ENCODE measurements at places on chromosomes 2 and 18.

GRCh38 chr2:26246818-26247217 lies 2.1 kb downstream of the HADHB start:
- peak; percentile 33 for DNase-seq

- no peak for DNase-seq
Measured at GRCh38 chr18:23512641-23513040, 9.3 kb downstream of the RMC1 start.

DNA sequence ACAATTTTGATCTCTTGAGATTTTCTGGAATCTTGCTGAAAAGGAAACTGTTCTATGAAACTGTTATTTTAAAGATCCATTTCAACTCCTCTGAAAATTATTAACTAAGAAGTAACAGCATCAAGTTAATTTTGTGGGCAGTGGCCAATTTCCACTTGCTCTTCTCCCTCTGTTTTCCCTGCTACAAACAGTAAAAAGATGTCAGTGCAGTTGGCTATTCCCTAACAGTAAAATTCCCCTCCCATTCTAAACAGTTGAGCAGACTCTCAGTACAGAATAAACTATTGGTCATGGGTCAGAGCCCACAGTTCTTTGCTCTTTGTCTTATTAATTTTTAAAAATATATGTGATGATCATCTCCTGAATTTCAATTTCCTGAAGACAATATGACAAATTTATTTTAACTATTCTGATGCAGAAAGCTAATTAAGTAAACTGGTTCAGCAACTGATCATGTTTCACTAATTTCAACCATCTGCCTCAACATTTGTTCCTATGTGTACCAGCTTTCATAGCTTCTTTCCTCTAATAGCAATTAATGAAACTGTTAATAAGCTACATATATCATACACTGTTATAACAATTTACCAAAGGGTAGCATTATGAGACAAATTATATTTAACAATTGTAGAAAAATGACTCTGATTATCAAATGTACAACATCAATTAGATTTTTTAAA lies 41.1 kb upstream of the GALNT5 start:
- DNase-seq, result no peak

DNA sequence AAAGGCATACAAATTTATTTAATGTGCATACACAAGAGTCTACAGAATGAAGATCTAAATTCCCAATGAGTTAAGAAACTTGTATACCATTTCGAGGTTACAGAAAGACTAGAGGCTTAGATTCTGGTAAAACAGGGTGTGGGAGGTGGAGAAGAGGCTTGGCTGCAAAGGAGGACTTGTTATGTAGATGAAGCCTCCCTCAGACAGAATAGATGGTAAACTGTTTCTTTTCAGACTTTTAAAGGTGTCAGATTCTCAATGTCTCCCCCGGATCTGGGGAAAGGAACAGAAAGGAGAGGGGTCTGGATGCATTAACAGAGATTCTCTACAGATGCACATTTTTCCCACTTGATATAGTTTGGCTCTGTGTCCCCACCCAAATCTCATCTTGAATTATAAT lies 126.0 kb downstream of the ST6GAL2 start:
- no peak for DNase-seq

DNA sequence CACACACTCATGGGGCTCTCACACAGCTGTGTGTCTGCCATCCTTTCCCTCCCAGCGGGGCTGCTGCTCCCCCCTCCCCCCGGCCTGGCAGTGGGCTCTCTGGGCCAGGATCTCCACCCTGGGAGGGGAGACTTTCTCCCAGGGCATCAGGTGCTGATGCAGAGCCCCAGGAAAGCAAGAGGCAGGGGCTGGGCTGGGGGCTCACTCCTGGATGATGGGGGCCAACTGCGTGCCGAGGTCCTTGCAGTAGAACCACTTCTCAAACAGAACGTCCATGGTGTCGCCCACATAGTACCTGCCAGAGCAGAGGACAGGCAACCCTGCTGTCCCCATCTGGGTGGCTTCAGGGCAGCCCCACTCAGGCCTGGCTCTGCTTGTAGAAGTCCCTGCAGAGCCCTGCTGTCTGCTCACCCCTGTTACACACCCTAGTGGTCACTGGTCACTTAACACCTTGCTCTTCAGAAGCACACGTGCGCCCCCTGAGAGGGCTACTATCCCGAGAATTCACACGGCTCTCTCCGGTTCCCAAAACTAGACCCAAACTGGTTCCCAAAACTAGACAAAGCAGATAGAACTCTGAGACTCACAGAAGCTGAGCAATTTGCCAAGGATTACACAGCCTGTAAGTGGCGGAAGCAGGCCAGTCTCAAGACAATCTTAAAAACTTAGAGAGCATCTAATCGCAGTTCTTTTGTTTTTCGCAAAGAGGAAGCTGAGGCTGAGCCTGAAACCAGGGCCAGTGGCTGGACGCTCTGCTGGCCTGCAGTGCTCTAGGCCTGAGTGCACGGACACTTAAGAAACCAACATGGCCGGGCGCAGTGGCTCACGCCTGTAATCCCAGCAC lies 6.6 kb upstream of the OXER1 start:
- peak; percentile 85 for DNase-seq

GRCh38 chr2:217016796-217017419 lies 157.0 kb upstream of the TNP1 start:
- no peak for DNase-seq

- DNase-seq, result no peak
Measured at GRCh38 chr2:177876950-177877349, 195.6 kb downstream of the PDE11A start.

DNA sequence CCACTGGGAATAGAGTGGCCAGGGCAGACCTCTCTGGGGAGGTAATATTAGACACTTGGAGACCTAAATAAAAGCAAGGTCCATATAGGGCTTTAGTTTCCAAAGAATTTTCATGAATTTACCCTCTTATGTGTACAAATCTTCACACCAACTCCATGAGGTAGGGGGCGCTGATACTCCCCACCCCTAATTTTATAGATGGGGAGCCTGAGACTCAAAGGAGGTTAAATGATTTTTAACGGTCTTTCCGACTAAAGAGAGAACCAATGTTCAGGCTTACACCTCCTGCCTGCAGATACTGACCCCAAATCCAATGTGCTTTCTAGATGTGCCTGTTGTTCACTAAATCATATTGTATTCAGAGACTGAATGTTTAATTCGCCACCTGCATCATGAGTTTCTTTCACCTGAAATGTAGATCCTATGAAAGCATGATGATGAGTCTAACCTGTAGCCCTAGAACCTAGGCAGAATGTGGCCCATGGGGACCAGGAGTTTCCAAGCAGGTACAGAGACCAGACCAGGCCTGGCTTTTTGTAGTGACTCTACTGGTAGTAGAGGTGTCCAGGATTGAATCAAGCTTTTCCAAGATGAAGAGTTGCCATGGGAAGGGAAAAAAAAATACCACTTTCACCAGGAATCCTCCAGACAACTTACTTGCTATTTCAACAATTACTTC lies 16.8 kb upstream of the PAX3 start:
- no peak for DNase-seq

DNA sequence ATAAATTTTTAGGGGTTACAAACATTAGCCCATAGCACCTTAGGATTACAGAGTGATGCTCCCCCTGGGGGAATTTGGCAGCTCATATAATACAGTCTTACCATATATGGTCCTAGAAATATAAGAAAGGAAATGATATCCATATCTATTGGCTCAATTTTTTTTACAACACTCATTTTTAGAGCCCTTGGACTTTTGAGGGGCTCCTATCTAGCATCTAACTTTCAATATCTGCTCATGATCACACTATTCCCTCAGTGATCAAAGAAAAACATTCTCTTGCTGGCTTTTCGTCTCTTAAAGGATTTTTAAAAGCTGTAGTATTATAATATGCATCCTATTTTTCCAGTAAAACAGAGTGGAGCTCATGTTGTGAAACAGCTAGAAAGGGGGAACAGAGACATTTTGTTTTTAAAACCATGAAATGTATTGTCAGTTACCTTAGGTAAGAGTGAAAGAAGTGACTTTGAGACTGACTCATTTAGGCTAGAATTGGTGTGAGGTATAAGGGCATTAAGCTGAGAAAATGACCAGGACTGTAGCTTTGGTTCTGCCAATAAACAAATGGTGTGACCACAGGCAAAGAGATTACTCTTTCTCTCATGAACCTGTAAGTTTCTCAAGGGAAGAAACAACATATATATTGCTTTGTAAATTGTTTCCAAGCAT lies 65.8 kb downstream of the ALPK2 start:
- DNase-seq, result no peak

DNA sequence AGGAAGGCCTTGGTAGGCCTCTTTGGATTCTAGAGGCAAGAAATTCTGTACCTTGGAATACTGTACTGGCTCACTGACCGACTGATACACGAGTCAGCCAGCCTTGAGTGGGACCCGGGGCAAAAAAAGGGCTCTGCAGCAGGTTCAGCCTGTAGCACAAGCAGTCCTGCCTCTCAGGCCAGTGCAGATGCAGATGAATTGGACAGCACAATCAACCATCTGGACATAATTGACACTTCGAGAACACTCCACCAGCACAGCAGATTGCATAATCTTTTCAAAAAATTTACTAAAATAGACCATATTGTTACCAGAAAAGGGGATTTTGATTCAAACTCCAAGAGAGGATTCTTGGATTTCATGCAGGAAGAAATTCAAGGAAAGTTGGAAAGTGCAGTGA lies 241.6 kb downstream of the RPIA start:
- DNase-seq, result no peak

DNA sequence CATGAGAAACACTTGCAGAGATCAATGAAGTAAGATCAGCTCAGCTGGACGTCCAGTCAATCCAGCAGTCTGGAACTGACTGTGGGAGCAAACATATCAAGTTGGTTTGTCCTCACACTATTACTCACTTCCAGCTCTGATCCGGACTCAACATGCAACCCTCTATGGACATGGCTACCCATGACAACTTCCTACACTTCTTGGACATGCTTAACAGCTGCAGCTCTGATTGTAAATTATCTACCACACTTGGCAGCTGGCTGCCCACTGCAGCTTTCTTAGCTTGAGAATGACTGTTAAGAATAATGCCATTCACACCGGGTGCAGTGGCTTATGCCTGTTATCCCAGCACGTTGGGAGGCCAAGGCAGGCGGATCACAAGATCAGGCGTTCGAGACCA lies 429.8 kb downstream of the EPHA4 start:
- DNase-seq, result no peak

- DNase-seq, result no peak
Measured at GRCh38 chr2:45724335-45724734, 72.9 kb downstream of the PRKCE start.

DNA sequence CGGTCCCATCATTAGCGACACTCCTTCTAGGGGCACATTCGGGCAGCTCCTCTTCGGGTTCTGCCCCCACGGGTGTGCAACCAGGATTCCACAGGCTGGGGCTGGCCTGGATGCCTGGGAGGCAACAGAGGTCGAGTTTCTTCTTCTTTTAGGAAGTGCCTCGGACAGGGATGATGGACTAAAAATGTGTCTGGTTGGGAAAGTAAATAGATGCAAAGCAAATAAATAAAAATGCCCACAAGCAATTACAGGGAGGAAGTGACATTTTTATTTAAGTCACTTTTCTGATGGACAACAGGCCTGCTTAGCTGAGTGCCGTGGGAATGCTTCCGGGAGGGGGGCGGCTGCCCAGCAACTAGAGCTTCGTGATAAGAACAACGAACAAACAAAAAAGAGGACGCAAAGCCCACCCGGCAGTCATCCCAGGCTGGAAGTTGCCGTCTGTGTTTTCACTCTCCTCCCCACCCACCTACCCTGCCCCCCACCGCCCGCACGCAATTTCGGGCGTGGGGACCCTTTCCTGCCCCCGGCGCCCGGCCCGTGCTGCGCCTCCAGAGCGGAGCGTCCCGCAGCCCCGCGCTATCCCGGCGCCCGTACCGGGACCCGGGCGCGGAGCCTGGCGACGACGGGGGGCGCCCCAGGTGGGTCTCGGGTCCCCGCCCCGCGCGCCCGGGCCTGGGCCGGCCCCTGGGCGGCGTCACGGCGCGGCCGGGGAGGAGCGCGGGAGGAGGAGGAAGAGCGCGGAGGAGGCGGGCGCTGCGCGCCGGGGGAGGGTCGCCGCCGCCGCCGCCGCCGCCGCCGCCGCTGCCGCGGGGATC lies 412 bp upstream of the NCK2 start:
- DNase-seq, result peak; percentile 85

Data from K562 (cell line).